Right forelimb (tissue), 1 donor: ENCODE measurements at places on chromosomes 16 and 17.
A peak's percentile ranks its signal among the peaks of the same experiment; 100 is the strongest.

DNA sequence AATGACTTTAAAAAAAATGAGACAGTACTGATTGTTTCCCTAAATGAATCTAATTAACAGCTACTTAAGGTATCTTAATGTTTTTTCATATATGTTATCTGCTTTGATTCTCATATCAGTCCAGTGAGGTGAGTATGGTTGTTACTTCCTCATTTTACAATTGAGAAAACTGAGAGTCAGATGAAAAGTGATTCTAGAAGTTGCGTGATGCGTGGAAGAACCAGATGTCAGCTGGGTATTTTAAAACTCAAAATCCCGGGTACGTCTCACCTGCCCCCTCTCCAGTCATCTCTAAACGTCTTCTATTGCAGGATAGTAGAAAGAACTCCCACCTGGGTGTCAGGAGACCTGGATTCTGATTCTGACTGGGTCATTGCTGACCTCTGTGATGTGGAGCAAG is 89.2 kb downstream of the MAP2K6 start:
- no peak for DNase-seq

GRCh38 chr17:63407741-63408330 is 38.3 kb downstream of the CYB561 start:
- DNase-seq = no peak

GRCh38 chr17:79028496-79029326 is 4.7 kb downstream of the C1QTNF1 start:
- DNase-seq = no peak

DNA sequence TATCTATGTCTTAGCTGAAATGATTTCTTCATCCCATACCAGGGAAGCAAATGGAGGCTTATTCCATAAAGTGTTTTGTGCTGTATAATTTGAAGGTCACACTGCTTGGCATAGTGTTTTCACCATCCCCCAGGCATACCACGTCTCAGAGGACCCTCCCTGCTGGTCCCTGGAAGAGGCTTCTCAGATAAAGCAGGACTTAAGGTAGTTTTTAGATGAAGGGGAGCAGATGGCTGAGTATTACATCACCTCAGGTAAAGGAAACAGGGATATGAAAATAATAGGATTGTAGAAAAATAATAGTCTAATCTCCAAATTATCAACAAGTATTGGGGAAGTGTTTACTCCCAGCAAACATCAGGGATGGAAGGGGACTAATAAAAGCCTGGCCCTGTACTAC is 7.3 kb upstream of the SMG1 start:
- no peak for DNase-seq

- no peak for DNase-seq
These were observed 22.1 kb downstream of the RFFL start for GRCh38 chr17:35041390-35041789.

DNA sequence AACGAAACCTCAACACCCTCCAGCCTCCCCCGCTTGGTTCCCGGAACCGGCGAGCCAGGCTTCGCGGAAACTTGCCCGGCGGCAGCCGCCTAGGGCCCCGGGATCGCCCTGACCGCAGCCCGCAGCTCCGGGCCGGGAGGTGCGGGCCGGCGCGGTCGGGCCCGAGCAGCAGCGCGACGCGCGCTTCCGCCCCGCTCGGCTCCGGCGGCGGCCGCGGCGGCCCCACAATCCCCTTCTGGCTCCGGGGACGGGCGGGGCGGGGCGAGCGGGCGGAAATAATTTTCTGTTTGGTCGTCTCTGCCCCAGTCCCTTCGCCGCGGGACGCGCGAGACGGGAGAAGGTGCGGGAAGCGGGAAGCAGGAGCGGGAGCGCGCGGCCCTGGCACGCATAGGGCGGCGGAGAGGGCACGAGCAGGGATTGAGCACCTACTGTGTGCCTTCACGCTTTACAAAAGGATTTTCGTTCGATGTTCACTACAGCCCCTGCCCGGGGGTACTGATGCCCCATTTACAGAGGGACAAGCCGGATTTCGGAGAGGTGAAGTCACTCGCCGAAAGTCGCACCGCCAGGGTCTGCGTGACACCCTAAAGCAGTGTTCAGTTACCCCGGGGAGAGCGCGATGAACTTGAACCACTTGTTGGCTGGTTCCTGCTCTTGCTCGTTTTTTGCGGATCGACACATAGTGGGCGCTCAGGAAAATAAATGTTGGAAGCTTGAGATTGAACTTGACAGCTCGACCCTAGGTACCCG is 2.7 kb upstream of the MLLT6 start:
- peak; percentile 91 for DNase-seq

DNA sequence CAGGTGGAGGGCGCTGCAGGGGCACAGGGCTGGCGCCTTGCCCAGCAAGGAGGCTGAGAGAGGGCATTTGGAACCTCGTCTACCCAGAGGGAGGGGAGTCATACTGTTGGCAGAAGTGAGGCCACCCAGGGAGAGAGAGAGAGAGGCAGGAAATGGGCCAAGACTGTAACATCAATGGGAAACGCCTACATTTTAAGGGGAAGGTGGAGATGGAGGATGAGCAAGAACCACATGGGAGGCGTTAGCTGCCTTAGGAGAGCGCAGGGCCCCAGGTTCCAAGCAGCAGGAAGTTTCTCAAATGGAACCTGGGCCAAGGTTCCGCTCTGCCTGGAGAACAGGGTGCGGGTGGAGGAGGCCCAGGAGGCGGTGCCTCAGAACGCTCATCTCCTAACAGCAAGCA is 2.7 kb upstream of the WFDC1 start:
- DNase-seq = no peak

- no peak for DNase-seq
These were observed 3.5 kb upstream of the CPNE7 start for GRCh38 chr16:89572073-89572484.

DNA sequence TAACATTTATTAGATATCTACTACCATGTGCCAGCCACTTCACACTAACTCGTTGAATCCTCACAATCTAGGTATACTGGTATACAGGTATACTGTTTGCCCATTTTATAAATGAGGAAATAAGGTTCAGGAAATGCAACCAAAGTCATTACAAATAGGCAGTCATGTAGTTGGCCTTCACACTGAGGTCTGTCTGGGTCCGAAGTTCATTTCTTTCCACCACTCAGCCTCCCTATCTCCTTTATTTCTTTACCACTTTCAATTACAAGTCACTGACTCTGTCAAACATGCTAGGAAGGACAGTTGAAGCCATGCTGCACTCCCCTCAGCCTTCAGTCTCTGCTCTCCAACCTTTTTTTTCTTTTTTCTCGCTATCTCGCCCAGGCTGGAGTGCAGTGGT is 20.7 kb upstream of the SIAH1 start:
- no peak for DNase-seq

DNA sequence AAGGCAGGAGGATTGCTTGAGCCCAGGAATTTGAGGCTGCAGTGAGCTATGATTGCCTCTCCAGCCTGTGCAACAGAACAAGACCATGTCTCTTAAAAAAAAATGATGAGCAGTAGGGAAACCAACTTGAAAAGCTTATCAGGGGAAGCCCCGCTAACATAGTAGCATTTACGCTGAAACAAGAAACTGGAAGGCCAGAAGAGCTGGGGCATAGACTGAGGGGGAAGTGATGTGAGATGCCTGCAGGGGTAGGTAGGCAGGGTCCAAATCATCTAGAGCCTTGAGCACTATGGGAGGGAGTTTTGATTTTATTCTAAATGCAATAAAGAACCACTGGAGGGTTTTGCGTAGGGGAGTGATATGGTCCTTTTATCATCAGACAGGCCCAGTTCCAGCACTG is 139.3 kb downstream of the CYB561 start:
- DNase-seq = no peak

GRCh38 chr17:15657868-15658267 is 26.2 kb downstream of the TRIM16 start:
- no peak for DNase-seq

DNA sequence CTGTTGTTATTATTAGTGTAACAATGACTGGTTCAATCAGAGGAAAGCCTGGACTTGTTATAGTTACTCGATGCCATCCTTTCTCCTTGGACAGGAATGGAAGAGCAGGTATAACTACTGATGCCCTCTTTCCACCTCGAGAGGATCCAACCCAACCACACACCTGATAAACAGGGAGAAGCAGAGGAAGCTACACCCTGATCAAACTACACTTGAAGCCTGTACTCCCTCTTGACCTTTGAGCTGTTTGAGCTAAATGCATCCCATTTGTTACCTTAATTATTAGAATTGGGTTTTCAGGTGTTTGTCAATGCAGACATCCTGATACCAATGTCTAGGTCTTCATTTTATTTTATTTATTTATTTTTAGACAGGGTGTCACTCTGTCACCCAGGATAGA is 23.7 kb upstream of the HLF start:
- no peak for DNase-seq

GRCh38 chr16:12433691-12434390 is 369.8 kb downstream of the CPPED1 start:
- no peak for DNase-seq

DNA sequence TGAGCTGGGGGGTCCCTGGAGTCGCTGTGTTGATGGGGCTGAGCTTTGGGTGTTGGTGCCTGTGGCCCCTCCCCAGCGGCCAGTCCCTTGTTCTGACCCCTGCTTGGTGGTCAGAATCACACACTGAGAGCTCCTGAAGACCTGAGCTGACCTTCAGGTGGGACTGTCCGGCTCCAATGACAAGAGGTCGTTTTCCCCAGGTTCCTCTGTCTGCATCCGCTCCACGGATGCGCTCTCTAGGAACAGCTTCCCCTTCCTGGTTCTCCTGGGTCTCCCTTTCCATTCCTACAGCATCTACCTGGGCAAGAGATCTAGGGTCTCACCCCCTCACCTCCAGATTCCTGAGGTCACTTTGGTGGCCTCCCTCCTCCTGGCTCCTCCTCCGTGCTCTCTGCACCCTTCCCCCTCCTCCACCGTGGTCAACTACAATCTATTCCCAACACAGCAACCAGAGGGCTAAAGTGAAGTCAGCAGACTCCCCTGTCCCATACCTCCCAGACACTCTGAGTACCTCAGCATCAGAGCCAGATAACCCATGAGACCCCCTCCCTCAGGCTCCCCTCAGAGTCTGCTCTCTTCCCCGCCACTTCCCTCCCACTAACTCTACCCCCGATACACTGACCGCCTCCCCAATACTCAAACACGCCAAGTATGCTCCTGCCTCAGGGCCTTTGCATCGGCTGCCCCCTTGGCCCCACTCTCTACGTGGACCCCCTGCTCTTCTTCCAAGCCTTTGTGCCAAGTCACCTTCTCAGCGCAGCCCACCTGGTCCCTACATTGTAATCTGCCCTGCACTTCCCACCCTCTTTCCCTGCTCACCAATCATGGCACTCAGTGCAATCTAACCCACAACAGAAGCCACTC is 9.0 kb upstream of the SEC14L5 start:
- no peak for DNase-seq

GRCh38 chr17:62206550-62206949 is 141.5 kb upstream of the MED13 start:
- no peak for DNase-seq
